ENCODE measurements at places on chromosomes 5 and 9.

GRCh38 chr5:83548581-83548980 lies 77.0 kb downstream of the VCAN start:
- DNase-seq = peak; percentile 20

DNA sequence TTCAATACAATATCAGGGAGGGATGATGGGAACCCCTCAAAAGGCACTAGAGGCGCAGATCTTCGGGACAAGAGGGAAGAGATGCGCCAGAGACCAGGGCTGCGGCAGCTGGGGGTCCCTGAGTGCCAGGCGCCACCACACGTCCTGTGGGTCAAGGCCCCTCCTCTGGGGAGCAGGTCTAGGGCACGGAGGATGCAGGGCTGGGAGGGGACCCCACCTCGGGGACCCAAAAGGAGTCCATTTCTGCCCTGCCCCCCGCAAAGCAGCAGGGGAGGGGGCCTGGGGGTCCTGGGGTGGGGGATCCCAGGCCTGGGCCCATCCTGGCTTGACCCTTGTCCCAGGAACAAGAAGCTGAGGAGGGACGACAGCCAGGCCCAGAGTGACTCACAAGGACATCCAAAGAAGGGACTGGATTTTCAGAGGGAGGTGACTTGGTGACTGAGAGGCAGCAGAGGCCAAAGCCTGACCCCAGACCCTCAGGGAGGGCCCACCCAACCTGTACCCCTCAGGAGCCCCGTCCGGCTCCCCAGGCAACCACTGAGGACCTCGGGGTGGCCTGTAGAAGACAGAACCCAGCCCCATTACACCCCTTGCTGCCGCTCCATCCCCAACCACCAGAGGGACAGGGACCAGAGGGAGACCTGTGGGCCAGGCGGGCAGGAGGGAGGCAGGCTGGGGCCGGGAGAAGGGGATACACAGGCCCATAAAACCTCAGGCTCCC lies 54.2 kb downstream of the LRSAM1 start:
- DNase-seq = peak; percentile 35

DNA sequence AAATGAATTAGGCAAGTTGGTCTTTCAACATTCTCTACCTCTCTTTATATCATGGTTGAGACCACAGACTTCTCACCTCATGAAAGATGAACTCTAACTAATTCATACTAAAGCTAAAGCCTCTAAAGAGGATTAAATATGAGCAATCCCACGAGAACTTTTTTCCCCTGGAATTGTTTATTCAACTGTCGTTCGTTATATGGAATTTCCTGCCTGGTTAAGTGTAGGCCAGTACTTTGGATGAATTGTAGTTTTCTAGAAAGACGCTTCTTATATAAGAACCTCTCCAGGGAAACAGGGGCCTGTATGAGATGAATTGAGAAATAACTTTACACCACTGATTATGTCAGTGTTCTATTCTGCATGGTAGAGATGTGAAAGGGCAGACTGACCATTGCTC lies 42.9 kb downstream of the PDCD1LG2 start:
- no peak for DNase-seq

GRCh38 chr5:178554311-178554710 lies 35.9 kb downstream of the COL23A1 start:
- no peak for DNase-seq

DNA sequence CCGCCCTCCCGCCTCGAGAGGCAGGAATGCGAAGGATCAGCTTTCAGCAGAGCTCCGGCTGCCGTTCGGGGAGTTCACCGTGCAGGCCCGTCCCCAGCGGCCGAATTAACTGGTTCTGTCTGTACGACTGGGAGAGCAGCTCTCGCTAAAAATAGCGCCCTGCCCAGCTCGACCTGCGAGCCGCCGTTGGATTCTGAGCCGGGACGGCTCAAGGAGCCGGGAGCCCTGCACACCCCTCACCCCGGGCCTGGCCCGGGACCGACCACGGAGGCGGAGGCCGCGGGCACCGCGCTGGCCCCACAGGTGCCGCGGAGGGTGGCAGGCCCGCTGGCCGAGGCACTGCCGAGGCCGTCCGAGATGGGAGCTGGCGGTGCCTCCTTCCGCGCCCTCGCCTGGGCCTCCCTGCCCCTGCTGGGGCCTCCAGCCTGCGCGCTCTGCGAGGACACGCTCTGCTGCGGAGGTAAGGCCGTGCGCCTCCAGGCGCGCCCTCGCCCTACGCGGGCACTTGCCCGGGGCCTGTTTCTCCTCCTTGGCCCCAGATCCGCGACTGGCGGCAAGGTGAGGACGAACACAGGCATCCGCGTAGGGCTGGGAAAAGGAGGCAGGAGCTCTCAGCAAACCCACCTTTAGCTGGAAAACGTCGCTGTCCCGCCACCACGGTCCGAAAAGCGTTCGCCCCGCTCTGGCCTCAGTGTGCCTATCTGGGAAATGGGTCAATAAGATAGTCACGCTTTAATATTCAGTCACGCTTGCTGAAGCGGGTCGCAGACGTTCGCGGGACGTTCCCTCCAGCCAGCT lies 53.1 kb upstream of the DAB2IP start:
- DNase-seq = peak; percentile 82

DNA sequence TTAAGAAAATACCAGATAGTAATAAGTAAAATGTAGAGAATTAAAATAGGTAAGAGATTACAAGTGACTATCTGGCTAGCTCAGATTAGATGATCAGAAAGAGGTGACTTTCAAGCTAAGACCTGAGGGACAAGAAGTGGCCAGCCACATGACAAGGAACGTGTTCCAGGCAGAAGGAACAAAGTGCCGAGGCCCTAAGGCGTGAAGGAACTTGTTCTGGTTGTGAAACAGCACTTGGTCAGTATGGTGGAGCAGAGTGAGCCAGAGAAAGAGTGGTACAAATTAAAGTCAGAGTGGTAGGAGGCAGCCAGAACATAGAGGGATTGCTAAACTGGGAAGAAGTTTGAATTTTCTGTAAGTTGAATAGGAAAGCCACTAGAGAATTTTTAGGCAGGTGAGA lies 73.6 kb downstream of the ADRB2 start:
- DNase-seq = no peak

- no peak for DNase-seq
Measured at GRCh38 chr5:164860896-164861295, 1355.5 kb downstream of the MAT2B start.

- DNase-seq = no peak
Measured at GRCh38 chr5:143220748-143221251, 182.7 kb downstream of the NR3C1 start.

GRCh38 chr5:124124711-124125229 lies 612.8 kb downstream of the CSNK1G3 start:
- DNase-seq = no peak

DNA sequence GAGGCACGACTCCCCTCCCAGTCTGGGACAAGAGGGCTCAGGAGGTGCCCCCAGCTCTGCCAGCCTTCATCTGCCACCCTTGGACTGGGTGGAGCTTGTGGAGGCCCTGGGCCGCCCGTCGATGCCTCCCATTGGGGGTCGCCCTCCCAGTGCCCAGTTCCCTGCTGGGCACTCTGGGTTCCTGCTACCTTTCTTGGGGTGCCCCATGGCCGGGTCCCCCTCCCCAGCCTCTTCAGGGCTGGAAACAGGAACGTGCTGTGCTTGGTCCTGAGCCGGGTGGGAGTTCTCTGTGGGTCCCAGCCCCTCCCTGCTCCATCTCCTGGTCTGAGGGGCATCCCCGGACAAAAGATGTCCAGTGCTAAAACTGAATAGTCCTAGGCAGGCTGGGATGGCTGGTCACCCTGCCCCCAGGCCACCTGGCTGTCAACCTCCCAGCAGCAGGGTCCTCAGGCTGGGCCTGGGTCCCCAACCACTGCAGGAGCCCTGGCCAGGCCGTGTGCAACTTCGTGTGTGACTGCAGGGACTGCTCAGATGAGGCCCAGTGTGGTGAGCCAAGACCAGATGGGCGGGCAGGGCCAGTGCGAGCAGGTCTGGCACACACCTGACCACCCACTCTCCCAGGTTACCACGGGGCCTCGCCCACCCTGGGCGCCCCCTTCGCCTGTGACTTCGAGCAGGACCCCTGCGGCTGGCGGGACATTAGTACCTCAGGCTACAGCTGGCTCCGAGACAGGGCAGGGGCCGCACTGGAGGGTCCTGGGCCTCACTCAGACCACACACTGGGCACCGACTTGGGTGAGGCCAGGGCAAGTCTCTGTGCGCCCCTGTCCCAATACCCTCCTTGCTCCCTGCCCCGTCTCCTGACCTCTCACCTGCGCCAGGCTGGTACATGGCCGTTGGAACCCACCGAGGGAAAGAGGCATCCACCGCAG lies 784 bp downstream of the MAMDC4 start:
- DNase-seq = no peak

GRCh38 chr9:22416692-22417060 lies 29.9 kb upstream of the DMRTA1 start:
- no peak for DNase-seq

DNA sequence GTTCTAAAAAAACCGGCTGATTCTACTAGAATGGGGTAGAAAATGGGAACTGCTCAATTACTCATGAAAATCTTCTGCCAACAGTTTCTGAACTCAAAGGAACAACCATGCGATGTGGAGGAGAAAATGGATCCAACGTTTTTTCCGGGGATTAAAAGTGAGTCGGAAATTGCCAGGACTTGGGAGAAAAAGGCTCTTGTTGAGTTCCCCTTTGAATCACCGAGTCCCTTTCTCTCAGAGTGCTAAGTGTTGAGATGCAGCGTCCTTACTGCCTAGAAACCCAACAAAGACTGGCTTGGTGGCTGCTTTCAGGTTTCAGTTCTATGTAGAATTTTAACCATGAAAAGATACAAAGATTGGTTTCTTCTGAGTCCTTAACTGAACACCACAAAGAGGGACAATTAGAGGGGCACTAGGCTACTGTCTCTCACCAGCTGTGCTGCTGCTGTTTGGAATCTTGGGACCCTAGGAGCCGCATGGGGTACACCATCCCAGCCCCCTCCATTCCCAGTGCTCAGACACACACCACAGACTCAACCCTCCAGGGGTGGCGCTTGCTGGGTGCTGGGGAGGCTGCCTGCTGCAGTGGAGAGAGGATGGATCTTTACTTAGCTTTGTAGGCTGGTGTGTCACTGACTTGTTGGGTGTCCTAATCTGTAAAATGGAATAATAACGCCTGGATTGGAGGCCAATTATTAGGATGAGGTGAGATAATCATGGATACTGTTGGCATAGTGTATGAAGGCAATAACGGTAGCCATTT lies 21.5 kb upstream of the NEUROG1 start:
- DNase-seq = no peak

GRCh38 chr9:92492781-92493401 lies 10.6 kb upstream of the ASPN start:
- no peak for DNase-seq

DNA sequence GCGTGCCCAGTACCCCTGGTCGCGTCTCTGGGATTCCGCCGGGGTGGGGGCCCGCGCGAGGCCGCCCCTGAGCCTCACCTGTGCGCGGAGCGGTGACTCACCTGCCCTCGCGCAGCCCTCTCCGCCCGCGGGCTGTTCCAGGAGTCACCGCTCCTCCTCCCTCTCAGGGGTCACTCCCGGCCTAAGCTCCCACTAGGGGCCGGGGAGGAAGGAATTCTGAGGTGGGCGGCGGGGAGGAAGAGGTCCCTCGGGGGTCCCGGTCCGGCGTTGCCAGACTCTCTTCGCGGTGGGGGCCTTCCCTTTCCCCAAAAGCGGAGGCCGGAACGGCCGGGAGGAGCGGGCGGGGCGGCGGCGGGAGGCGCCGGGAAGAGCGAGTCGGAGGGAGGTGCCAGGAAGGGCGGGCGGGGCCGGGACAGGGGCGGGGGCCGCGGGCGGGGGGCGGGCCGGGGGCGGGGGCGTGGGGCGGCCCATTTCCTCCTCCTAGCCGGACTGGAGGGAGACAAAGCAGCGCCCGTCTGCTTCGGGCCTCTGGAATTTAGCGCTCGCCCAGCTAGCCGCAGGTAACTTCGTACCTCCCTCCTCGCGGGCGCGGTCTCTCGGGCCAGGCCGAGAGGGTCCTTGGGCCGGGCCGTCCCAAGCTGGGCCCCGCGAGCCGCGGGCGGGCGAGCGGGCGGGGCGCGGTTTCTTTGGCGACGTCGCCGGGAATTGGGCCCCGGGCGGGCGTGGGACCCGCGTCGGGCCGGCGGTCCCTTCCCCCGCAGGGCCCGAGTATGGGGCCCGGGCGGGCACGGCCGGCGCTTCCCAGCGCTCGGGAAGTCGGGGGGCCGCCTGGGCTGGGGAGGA lies at the start of gene CTNNA1:
TSS of gene CTNNA1 (plus strand) at position 475 of the 843 bp plus-strand sequence. CDS start 28,500 bp downstream, outside the sequence.
- DNase-seq = peak; percentile 57

DNA sequence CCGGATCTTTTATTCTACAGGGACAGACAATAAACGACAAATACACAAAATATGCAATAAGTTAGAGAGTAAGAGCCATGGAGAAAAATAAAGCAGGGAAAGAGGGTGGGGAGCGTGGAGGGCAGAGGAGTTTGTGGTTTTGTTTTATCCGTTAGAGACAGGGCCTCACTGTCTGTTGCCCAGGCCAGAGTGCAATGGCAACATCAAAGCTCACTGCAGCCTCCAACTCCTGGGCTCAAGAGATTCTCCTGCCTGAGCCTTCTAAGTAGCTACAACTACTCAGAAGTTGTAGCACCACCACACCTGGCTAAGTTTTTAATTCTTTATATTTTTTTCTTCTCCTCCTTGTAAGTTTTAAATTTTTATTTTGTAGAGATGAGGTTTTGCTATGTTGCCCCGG lies 54.5 kb upstream of the CTNNA1 start:
- DNase-seq = no peak

GRCh38 chr5:129395247-129395646 lies 64.9 kb upstream of the ADAMTS19 start:
- DNase-seq = no peak

DNA sequence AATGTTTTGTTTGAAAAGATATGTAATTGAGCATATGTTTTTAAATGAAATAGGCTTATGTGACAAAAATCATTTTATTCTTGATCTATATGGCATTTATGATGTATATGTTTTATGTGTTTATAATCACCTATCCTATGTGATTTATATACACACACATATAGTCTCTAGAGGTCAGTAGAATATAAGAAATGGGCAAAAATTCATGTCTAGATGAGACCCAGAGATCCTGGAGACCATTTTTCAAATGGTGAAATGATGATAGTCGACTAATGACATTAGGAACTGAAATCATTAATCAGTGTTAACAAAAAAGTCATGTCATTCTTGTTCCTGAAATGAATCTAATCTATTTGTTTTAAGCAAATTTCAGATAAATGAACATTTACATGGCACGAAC lies 709.2 kb upstream of the WWC1 start:
- DNase-seq = no peak

DNA sequence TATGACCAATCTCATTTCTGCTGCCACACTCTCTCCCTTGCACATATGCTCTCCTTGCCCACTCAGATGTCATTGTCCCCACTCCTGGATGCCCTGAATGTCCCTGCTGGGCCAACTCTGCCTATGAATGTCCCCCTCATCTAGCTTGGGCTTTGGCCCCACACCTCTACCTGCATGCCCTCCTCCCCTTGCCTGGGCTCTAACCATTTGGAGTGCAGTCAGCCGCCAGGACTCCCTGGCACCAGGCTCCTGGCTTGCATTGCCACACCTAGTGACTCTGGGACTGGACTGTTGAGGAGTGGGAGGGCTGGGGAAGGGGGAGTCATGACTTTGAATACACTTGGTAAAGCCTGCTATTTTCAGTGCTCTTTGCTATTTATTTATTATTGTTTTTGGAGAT lies 41.6 kb upstream of the POMT1 start:
- DNase-seq = no peak

DNA sequence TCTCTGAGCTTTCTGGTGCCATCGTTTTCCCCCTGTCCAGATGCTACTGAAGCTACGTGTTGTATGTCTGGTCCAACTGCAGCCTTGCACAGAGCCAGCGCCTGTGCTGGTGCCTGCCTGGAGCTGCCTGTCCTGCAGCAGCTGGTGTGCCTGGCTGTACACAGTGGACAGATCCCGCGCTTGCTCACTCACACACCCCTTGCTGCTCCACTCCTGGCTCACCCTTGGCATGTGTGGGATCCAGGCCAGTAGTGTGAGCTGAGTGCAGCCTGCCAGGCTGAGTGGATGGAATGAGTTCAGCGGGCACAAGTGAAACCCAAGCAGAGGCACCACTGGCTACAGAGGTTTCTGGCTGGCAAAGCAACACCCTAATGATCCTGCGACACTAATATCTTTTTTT lies 40.4 kb downstream of the FER start:
- DNase-seq = no peak

All from NCI-H526 (cell line).